ENCODE measurements at places on chromosomes 2 and 18.

GRCh38 chr18:47206945-47207637 is 30.9 kb upstream of the IER3IP1 start:
- DNase-seq = peak; percentile 6

GRCh38 chr2:118855451-118856279 is 8.2 kb upstream of the EN1 start:
- peak; percentile 93 for DNase-seq

DNA sequence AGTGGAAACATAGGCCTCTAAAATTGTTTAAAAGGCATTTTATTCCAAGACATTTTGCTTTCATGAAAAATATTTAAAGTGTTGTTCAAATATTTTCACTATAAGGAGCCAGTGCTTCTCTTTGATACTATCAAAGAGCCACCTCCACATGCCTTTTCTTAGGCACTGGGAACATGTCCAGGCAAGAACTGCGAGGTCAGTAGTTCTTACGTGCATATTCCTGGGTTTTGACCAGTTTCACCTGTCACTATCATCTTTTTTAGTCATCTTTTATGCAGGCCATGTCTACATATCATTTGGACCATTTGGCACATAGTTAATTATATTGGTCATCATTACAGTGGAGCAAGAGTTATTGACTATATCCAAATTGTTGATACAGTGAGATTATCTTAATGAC is 195.3 kb downstream of the CCDC85A start:
- DNase-seq = no peak

GRCh38 chr2:1601471-1602277 is 142.6 kb downstream of the PXDN start:
- DNase-seq = no peak

GRCh38 chr2:172513935-172514586 is 41.8 kb upstream of the PDK1 start:
- DNase-seq = no peak

- peak; percentile 87 for DNase-seq
These were observed 3.5 kb upstream of the LBX2 start for GRCh38 chr2:74502720-74503505.

GRCh38 chr18:23731861-23732260 is 42.6 kb downstream of the LAMA3 start:
- DNase-seq = no peak

- DNase-seq = no peak
These were observed 1269.0 kb upstream of the DDX18 start for GRCh38 chr2:116545286-116546068.

GRCh38 chr18:14916851-14917250 is 168.9 kb downstream of the ANKRD30B start:
- no peak for DNase-seq

DNA sequence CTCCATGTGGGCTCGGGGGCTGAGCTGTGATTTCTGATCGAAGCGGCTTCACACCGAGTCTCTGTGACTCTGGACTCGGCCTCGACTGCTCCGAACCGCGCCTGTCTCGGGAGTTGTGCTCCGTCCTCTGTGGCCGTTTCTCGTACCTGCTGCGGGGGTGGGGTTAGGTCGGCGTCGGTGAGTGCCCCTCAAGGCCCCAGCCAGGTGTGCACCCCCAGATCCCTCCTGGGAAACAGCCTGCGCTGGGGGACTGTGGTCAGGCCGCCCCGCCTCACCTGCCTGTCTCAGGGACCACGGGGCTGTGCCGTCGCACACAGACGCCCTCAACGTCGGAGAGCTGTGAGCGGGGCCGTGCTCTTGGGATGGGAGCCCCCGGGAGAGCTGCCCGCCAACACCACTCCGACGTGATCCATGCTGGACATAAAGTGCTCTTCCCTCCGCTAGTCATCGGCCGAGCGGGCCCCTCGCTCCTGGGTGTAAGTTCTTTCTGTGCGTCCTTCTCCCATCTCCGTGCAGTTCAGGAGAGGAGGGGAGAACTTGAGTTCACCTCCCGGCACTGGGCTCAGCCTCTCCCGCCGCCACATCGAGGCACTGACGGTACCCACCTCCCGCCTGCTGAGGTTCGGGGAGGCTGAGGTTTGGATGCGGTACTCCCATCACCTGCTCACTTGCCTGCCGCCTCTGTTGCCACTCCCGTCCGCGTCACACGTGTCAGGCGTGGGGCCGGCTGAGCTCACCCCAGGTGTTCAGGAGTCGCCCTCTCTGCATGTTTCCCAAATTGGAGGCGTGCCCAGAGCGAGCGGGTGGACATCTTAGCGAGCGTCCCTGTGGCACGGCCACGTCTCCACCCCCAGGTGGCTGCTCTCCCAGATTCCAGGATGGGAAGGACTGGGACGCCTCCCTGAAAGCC is 55.7 kb downstream of the CTDP1 start:
- DNase-seq = no peak

GRCh38 chr18:49028091-49028490 is 77.3 kb upstream of the SMAD7 start:
- DNase-seq = no peak

GRCh38 chr2:202169131-202169530 is 69.3 kb downstream of the SUMO1 start:
- DNase-seq = no peak

DNA sequence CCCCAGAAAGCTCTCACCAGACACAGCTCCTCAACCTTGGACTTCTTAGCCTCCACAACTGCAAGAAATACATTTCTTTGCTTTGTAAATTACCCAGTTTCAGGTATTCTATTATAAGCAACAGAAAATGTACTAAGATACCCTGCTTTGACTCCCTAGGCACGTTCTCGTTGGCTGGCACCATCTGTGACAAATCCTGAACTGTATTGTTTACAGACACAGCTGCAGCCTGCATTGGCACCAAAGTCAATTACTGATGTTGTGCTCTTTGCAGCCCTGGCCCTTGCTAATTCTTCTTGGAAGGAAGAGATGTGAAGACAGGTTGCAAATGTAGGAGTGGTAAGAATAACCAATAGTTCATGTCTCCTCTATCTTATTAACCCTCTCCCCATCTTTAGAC is 72.7 kb upstream of the FAM136A start:
- no peak for DNase-seq

DNA sequence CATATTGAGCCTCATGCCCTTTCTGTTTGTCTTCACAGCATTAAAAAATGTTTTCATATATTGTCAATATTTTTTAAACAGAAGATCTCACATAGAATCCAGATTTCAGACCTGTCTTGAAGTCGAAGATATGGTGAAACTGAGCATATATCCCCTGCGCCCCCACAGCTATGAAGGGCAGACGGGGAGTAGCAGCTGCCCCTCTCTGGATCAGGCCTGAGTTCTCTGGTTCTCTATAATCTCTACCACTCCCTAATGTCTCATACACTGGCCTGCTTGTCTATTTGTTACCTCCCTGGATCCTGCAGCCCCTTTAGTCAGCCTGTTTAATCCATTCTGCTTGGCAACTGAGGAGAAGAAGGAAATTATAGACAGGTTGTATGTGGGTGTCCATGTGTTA is 122.4 kb downstream of the LNPK start:
- no peak for DNase-seq

DNA sequence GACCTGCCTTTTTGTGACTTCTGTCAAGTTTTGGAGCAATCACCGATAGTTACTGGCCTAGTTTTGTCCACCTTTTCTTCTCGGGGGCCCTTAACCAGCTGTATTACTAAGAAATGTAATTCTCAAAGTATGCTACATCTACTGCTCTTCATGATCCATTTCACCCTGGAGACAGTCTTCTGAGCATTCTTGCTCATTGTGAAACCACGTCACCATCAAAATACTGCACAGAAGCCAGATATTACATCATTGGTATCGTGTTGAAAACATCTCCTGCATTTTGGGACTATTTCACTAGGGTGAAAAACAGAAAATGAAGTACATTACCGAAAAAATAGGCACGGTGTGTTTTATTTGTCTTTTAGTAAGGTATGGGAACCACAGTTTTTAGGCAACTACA is 11.7 kb downstream of the LYPD6B start:
- no peak for DNase-seq

DNA sequence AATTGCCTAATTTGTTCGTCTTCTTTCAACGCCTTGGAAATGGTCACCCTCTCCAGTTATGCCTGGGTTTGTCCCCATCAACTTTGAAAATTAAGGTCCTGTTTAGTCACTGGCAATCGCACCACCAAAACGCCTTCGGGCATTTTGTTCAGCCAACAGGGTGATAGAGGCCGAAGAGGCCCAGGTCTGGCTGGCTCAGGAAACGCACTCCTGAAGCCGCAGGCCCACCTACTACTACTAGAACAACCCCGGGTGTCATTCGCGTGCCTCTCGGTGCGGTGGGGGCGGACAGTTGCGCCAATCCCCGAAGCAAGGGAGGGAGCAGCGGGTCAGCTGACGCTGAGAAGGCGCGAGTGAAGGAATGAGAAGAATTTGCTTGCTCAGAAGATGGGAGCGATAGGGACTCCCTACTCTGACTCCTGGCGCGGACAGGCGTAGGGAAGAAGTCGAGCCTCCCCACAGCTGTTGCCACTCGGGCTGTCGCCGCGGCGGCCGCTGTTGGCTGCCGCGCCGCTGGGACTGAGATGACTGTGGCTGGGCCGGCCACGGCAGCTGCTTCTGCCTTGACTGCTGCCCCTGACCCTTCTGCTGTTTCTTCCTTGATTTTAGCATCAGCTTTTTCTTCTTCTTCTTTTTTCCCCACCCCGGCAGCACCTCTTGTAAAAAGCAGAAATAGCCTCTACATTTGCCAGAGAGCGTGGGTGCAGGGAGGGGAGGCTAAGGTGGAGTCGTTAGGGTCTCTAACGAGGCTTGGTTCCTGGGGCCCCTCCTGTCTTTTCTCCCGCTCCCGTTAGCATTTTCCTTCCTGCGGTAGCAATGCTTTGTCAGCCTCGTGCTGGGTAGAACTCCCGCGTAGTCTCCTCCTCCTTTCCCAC is 387.6 kb downstream of the FIGN start:
- peak; percentile 82 for DNase-seq

GRCh38 chr2:2018713-2019410 is 274.5 kb upstream of the PXDN start:
- peak; percentile 27 for DNase-seq
